Gastrocnemius medialis (tissue), 4 donors: ENCODE measurements at places on chromosomes 3 and 15.

GRCh38 chr15:33293713-33294334 is 16.9 kb upstream of the RYR3 start:
- DNase-seq: no peak

DNA sequence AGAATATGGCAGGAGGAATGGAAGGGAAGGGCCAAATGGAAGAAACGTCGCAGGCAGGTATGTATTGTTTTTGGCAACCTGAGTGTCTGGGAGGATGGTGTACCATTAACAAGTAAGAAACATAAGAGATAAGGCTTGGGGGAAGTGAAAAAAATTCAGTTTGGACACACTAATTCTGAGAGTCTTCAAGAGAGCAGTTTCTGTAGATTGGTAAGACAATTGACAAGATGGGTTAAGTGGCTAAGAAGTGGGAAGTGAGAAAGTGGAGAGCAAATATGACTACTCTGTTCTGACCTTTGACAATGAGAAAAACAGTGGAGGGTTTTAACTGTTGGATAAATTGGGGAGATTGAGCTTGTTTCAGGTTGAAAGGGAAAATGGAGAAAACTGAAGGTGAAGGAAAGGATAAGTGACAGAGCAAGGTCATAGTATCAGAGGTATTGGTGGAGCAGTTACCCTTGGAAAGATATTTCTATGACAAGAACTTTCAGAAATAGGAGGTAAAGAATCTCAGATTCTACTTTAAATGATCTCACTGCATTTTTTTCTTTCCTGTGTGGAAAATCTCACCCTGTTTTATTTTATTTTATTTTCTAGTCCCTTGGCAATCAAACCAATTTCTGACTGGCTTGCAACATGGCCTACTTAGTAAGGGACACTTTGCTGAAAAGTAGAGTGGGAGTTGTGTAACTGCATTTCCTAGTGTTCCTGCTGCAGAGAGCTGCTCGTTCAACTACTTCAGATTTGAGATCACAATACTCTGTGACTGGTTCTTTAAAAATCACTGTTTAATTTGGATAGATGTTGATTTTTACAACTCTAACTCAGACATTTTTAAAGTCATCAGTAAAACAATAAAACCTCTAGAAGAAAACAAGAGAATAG is 23.1 kb upstream of the GABPB1 start:
- DNase-seq: no peak

DNA sequence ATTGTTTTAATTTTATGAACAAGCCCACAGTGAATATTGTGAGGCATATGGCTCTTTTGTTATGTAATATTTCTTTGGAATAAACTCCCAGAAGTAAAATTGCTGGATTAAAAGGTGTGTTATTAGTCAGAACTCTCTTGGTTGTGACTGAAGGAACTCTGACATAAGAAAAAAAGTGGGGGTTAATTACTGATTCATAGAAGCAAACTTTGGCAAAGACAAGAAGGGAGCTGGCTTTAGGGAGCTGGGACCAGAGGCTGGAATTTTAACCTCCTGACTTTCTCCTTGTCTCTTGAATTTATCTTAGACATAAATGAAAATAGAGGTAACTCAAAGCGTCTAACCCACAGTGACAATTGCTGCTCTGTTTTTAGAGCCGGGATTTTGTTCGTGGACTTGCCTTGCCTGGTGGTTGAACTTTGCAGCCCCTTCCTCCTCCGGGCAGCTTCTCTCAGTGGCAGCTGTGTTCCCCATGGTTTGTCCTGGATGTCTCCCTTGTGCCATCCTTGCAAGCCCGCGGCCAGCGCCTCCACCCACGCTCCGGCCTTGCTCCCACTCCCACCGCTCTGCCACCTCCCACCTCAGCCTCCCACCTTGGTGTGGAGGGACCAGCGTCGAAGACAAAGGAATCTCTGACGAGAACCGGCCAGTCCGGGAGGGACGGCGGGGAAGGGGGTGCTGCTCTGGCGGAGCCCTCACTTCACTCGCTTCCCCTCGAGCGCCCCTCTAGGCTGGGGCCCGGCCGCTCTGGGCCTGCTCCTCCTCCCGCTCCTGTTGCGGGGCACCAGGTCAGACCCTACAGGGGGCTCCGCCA is 28.0 kb downstream of the ARHGAP31 start:
- DNase-seq: no peak

DNA sequence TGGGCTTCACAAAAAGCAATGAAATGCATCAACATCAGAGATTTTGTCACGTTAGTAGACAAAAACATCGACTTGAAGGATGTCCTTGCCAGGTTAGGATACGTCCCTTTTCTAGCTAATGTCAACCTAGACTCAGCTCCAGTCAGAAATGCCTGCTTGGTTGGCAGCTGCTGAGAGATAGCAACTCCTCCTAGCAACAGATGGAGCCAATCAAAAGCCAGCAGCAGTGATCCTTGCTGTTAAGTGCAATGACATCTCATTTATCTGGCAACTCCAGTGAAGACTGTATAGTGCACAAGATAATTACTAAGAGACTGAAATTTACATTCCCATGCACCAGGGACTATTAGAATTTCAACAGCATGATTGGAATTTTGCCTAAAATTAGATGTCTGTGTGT is 424.1 kb downstream of the FGF12 start:
- DNase-seq: no peak

GRCh38 chr3:94070341-94070911 is 7.6 kb downstream of the NSUN3 start:
- DNase-seq: no peak

DNA sequence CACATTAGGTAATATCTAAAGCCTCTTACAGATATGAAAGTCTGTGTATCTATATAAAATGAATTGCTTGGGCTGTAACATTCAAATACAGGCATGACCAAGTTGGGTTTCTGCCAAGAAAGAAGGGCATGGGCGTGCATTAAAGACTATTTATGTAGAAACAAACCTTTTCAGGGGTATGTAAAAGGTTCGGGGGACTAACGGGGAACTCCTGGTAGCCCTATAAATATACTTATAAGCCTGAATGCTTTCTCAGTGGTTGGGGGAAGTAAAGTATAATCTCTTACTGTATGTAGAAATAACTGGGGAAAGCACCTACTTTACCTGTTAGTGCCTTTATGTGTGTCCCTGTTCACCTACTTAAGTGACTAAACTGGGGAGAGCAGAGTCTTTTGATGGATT is 154.5 kb upstream of the TBL1XR1 start:
- no peak for DNase-seq

- DNase-seq: peak; percentile 27
These were observed 21.7 kb downstream of the SSR3 start for GRCh38 chr3:156533205-156533604.

GRCh38 chr3:27723001-27723445 is 900 bp upstream of the EOMES start:
- no peak for DNase-seq

GRCh38 chr15:52440414-52440813 is 88.3 kb downstream of the MYO5A start:
- DNase-seq: peak; percentile 60

DNA sequence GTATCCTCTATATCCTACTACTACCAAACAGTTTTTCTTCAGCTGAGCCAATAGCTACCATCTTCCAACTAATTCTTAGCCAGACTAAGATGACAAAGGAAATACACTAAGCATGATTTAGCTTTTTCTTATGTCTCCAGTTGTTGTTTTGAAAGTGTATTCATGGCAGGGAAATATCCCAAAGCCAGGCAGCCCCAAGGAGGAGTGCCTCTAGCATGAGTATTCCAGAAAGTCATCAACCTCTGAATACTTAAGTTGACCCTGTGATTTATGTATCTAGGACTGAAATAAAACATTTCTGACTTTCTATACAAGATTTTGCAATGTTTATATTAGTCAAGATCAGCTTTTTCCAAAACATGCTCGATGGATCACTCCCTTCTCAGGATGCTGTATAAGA is 449.1 kb downstream of the IL5RA start:
- no peak for DNase-seq

- peak; percentile 55 for DNase-seq
These were observed 11.4 kb upstream of the CSPG4 start for GRCh38 chr15:75723847-75724660.

DNA sequence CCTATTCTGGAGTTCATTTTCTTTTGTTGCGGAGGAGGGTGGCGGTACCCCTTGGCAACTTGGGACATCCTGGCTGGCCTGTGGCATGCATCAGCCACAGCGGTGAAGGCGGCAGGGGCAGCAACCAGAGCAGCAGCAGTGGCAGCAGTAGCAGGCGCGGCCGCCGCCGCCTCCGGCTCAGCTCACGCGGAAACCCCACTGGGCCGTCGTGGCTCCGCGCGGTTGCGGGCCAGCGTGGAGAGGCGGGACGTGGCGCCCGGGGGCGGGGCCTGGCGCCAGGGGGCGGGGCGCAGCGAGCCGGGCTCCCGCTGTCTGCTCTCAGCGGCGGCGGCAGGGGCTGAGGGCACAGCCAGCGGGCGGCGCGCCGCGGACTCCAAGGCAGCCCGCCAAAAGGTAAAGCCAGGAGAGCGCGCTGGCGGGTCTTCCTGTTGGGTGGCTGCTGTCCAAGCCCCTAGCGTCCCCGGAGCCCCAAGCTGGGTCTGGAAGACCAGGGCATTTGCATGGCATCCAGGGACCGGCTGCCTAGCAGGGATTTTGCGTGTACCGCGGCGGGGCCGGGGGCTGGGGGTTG is 334.4 kb upstream of the THRB start:
- peak; percentile 31 for DNase-seq

DNA sequence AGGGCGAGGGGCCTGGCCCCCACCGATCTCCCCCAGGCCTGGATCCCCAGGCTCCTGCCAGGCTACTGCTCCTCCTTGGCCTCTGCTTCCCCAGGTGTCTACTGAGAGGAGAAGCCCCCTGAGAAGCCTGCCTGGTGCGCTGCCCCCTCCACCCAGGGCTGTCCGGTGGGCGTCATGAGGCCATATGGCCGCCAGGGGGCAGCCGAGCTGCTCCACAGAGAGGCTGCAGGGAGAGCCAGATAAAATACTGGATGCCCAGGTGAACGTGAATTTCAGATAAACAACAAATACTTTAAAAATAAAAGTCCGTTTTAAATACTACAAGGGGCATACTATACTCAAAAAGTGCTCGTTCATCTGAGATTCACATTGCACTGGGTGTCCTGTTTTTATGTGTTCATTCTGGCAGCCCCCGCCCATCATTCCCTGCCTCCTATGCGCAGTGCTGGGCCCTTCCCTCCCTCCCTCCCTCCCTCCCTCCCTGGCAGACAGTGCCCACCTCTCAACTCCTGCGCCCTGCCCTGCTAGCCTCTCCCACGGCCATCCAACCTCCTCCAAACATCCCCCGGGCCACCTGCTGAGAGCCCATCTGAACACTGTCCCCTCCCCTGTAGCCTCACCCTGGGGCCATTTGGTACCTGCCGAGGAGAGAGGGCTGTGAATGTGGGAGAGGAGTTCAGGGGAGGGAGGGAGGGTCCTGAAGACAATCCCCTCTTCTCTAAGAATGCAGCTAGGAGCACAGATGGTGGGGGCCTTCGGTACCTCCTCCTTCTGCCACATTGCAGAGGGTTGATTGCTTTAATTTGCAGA is 29.6 kb downstream of the PSTPIP1 start:
- DNase-seq: no peak

DNA sequence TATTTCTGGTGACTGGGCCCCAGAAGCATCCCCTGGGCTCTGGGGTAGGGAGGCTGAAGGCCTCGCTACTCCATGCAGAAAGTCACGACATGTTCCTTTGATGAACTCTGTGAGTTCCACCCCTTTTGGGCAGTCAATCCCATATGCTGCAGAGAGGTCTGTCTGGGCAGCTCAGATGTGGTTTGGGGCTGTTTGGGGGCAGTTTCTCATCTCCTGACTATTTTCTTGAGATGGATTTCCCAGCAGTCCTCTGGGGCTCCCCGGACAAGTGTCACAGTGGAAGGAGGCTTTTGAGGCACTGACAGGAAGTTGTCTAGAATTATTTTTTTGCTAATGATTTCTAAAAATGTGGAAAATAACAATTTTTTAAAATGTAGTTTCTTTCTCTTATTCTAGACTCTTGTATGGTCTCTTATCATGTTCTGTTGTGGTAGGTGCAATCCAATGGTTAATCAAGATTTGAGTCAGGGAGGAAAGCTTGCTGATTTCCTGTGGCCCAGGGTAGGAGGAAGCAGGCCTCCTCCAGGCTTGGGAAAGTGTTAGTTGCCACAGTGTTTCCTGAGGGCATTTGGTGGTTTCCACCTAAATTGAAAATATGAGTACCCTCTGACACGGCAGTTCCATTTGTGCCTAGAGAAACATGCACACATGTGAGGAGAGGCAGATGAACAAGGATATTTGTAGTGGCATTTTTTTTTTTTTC is 19.9 kb upstream of the TATDN2 start:
- DNase-seq: no peak

- peak; percentile 15 for DNase-seq
These were observed 104.3 kb upstream of the RNU6-1 start for GRCh38 chr15:67944010-67944641.

GRCh38 chr3:178397836-178398235 is 138.4 kb upstream of the KCNMB2 start:
- DNase-seq: no peak

DNA sequence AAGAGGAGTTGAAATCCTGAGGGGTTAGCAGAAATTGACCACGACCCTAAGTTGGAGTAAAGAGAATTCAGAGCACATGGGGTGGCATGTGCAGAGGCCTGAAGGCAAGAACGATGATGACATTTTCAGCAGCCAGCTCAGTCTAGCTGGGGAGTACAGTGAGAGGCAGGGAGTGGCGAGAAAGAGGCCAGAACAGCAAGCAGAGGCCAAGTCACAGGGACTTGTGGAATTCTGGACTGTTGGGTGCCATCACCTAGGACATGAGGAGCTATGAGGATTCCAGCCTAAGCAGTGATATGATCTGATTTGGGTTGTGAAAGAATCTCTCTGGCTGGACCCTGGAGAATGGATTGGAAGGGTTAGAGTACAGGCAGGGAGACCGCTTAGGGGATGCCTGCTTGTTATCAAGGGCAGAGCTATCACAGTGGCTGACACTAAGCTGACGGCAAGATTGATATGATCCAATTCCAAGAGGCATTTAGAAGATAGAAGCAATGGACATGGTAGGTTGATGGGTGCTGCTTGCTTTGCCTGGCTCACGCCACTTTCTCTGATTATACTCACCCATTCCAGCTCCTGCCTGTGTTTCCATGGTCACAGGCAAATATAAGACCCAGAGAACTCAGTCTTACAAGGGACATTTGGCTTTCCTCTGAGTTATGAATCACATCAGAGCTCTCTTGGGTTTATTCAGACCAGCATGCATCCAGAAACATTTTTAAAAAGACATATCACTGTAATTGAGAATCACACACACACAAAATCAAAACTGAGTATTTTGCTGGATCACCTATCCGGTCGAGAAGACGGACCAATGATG is 66.4 kb downstream of the LRTM1 start:
- DNase-seq: no peak

DNA sequence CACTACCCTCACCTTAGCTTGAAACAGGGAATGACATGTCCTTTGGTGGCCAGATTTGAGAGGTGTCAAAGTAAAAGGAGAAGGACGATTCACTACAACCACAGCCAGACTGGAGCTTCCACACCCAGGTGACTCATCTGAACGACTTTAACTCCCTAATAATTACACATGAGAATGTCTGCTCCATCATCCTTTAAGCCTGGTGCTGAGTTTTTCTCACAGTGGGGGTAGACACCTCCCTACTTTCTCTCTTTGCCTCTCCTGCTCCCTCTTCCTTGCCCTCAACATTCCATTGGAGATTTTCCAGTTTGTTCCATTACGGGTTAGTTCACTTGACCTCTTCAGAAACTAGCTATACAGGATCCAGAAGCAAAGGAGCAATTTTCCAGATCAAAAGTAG is 154.3 kb upstream of the BHLHE40 start:
- no peak for DNase-seq

- no peak for DNase-seq
These were observed 27.6 kb downstream of the SLC4A7 start for GRCh38 chr3:27456554-27456953.

GRCh38 chr15:46300716-46301115 is 665.9 kb downstream of the SQOR start:
- DNase-seq: no peak
